ENCODE measurements at places on chromosomes 6 and 20.

DNA sequence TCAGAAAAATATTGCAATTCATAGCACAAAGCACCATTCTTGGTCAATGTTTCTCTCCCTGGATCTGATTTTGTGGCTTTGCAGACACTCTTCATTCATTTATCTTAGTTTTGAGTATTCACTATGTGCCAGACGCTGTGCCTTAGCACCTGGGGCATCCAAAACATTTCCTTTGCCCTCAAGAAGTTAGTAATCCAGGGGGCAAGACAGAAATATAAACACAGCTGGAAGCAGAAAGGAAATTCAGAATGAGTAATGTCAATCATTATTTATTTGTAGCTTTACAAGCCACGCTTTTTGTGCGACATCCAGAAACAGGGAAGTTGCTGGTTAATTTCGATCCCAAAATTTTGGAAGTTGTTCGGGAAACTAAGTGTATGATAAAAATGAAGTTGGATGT, 71.4 kb downstream of the DNAH8 start:
- no peaks in the 10 kb centered on the region for H3K4me1 ChIP-seq
- H3K4me3 ChIP-seq: no peak overlapping the region
- H3K27me3 ChIP-seq: no peaks in the 10 kb centered on the region
- DNase-seq: no peak
- no peaks in the 10 kb centered on the region for H3K36me3 ChIP-seq
- no peak overlapping the region for H3K27ac ChIP-seq

DNA sequence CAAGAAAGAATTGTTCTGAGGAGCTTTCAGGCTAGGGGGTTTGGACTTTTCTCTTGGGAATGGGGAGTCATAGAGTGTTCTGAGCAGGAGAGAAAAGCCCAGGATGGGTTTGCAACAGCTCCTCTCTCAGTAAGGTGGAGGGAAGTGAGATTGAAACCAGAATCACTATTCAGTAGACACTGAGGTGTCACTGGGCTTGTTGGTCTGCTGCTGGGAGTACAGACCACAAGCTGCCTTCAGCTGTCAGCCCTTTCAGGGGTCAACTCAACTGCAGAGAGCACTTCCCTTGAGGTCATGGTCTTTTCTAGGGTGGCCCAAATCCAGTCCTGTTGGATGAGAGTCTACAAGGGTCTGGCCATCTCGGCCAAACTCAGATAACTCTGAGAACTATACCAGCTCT, 12.9 kb upstream of the FOXA2 start:
- H3K27ac ChIP-seq: no peak overlapping the region
- no peaks in the 10 kb centered on the region for H3K36me3 ChIP-seq
- H3K4me1 ChIP-seq: no peaks in the 10 kb centered on the region
- H3K27me3 ChIP-seq: no peaks in the 10 kb centered on the region

DNA sequence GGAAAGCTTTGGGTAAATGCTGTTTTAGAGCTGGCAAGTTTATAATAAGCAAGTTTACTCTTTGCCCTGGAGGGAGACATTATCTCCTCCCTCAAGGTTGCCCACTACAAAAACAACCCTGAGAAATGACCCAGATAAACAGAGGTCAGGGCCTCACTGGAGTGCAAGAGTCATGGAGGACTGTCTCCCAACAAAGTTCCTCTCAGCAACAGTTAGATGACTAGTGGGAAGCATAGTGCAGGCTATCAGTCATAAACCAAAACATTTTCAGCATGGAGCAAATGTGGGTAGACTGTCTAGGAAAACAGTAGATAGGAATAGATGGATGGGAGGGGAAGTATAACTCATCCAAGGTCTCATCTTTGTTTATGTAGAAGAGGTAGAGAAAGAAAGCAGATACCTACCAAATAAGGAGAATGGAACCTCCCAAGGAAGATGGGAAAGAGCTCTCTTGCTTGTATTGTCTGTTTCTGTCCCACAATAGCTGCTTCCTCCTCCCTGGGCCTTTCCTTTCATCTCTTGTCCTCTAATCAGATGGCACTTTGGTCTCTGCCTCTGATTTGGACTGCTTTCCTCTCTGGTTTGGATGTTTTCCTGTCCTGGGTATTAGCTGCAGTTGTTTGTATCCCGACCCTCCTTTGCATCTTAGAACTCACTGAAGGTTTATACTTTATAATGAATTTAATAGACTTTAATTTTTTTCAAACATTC, 95.4 kb downstream of the WASF1 start:
- no peak overlapping the region for H3K4me3 ChIP-seq
- no peak for DNase-seq
- no peaks in the 10 kb centered on the region for H3K36me3 ChIP-seq
- H3K4me1 ChIP-seq: no peaks in the 10 kb centered on the region
- H3K27me3 ChIP-seq: no peaks in the 10 kb centered on the region

DNA sequence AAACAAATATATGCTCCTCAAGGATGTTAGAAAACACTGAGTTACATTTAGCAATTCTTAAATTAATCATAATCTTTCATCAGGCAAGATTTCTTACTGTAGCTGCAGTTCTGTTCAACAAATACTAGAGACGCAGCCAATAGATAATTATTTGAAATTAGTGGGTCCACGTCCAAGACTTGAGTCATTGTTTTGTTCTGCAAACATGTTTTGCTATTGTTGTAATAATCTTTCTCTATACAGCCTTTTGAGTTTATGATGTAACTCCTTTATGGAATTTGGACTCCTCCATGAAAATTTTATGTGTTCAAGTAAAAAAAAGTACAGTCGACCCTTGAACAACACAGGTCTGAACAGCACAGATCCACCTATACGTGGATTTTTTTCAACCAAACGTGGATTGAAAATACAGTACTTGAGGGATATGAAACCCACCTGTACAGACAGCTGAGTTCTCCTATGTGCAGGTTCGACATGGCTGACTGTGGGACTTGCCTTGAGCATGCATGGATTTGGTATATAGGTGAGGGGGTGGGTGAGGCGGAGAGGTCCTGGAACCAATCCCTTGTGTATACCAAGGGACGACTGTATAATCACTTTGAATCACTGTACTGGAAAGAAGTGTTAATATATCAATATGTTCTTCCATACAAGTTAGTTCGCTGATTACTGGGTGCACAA, 41.3 kb upstream of the SLC22A16 start:
- no peak for DNase-seq
- H3K27ac ChIP-seq: no peak overlapping the region
- H3K4me3 ChIP-seq: no peak overlapping the region
- H3K4me1 ChIP-seq: no peaks in the 10 kb centered on the region

- no peak for DNase-seq
- no peak overlapping the region for H3K27ac ChIP-seq
- H3K4me1 ChIP-seq: no peaks in the 10 kb centered on the region
- no peaks in the 10 kb centered on the region for H3K36me3 ChIP-seq
Measured at GRCh38 chr6:125469915-125470314, 168.1 kb upstream of the HDDC2 start.

DNA sequence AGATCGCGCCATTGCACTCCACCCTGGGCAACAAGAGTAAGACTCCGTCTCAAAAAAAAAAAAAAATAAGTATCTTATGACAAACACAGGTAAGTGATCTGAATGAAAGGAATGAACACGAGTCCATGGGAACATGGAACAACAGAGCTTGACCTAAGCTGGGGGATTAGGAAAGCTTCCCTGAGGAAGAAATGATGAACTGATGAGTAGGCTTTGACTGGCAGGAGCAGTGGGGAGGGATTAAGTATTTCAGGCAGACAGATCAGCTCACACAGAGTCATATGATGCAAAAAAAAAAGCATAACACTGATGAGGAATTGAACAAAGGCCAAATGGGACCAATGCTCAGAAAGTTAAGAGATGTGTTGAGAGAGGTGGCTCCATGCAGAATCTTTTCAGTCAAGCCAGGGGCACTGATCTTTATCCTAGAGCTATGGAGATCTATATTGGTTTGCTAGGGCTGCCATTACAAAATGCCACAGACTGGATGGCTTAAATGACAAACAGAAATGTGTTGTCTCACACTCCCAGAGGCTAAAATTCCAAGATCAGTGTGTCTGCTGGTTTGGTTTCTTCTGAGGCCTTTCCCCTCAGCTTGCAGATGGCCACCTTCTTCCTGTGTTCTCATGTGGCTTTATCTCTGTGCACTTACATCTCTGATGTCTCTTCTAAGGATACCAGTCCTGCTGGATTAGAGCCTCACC, 85.6 kb downstream of the ANKRD6 start:
- no peaks in the 10 kb centered on the region for H3K36me3 ChIP-seq
- no peak overlapping the region for H3K4me3 ChIP-seq
- H3K4me1 ChIP-seq: no peaks in the 10 kb centered on the region
- H3K27me3 ChIP-seq: no peaks in the 10 kb centered on the region
- no peak overlapping the region for H3K27ac ChIP-seq
- no peak for DNase-seq
